ENCODE measurements at places on chromosomes 1 and 21.

GRCh38 chr1:178792394-178792793 is 67.3 kb downstream of the RALGPS2 start:
- DNase-seq: no peak

- no peak for DNase-seq
Measured at GRCh38 chr1:165344198-165344597, 12.3 kb downstream of the LMX1A start.

- no peak for DNase-seq
Measured at GRCh38 chr1:173410794-173411236, 66.3 kb upstream of the PRDX6 start.

GRCh38 chr1:32780628-32781234 is 36.4 kb downstream of the YARS1 start:
- no peak for DNase-seq

DNA sequence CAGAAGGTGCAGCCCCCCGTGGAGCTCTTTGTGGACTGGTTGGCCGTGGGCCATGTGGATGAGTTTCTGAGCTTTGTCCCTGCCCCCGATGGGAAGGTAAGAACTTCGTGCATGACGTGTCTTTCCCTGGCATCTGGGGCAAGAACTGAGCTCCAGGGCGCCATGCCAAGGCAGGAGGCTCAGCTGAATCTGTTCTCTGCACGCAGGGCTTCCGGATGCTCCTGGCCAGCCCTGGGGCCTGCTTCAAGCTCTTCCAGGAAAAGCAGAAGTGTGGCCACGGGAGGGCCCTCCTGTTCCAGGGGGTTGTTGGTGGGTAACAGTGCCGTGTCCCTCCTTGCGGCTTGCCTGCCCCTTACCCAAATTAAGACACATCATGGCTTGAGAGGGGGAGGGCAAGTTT is 27.7 kb downstream of the PADI3 start:
- no peak for DNase-seq

GRCh38 chr1:92399076-92399475 is 87.6 kb downstream of the GFI1 start:
- DNase-seq: no peak

- no peak for DNase-seq
Measured at GRCh38 chr1:244163861-244164510, 112.9 kb downstream of the ZBTB18 start.

- no peak for DNase-seq
Measured at GRCh38 chr1:42777852-42778251, 6.9 kb upstream of the TMEM269 start.

- DNase-seq: no peak
Measured at GRCh38 chr1:201004732-201005131, 18.8 kb downstream of the KIF21B start.

DNA sequence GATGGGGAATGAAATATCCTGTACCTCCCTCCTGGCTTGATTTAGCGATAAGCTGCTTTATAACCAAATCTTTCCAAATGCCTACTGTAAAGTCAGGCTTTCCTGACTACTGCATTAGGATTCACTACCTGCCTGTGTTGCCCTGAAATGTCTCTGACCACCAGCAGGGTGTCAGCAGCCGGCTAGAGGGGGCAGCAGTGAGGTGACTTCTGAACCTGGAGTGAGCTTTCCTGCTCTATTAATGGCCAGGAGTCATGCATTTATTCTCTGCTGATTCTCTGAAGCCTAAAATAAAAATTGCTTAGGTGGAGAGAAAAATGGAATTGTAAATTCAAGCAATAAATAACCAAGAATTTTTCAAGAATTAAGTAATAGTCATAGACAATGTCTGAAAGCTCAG is 2.5 kb downstream of the BACE2 start:
- DNase-seq: no peak

GRCh38 chr1:233367057-233367803 is 39.7 kb downstream of the MAP3K21 start:
- DNase-seq: no peak

- no peak for DNase-seq
Measured at GRCh38 chr1:209344156-209344555, 239.4 kb upstream of the CAMK1G start.

DNA sequence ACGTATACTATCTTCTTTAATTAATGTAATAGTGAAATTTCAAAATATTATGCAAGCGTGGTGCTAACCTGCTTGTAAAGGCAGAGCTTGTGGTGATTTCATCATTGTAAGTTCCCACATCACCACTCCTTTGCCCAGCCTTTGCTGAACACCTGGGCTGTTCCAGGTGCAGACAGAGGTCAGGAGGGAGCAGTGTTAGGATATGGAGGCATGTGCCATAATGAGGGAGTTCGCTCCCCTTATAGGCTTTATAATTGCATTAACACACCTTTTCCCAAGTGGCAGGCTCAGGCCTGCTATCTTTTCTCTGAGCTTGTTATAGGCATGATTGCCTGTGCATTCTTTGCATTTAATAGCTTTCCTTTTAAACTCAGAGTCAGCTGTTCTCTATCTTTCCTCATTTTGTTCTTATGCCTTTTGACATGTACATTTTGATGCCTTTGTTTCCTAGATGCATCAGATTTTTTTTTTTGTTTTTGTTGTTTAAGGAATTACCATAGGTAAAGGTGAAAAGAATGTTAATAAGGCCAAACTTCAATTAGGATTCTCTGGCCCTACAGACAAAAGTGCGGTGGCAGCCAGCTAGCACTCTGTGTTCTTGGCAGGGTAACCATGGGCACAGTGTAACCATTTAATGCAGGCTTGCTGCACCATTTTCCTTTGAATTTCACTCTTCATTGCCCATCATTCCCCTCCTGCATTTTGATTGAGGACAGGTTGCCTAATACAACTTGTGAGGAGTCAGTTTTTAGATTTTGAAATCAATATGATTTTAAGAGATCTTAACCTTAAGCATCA is 12.6 kb downstream of the NPL start:
- DNase-seq: peak; percentile 59

DNA sequence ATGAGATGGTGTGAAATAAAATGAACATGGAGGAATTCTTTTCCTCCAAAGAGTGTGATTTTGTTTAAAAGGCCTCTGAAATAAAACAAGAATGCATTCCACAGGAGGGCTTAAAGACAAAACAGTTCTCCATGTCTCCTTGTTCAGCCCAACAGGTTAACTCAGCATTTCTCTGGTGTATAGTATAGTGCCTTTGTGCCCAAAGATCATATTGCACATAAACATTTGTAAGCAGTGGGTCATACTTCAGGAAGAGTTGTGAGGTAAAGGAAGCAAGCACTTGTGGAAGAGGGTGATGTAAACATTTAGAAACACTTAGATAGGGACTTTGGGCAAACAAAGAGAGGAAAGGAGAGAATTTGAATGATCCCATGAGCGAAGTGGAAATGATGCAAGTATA is 433.9 kb downstream of the SIPA1L2 start:
- DNase-seq: no peak

DNA sequence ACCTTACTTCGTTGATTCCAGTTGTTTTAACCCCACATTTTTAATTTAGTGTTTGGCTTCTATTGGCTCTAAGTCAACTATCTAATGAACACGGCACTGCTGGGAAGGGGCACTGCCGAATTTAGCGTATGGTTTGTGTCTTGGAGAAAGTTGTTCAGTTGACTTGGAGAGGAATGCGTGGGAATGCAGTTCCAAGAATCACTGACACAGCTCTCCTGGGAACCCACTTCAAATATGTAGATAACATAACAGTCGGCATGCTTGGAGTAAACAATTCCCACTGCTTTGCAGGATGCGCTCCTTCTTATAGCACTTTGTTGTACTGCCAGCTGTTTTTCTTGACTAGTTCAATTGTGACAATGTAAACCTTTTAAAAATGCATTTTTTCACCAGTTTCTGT is 104.3 kb downstream of the RYR2 start:
- no peak for DNase-seq

- DNase-seq: no peak
Measured at GRCh38 chr1:90851711-90852050, 134.6 kb upstream of the BARHL2 start.

DNA sequence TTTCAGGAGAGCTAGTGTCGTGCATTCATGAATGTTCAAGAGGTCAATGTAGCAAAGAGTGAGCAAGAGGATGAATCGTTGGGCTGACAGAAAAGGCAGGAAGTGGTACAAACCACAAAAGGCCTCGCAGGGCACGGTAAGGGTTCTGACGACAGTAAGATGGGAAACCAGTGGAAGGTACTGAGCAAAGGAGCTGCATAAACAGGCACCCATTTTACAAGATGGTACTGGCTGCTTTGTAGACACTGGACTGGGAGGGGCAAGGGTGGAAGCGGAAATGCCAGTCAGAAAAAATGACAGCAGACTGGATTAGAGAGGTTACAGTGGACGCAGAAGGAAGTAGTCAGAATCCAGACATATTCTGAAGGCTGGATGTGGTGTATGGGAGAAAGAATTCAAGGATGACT is 123.5 kb downstream of the PTPN14 start:
- no peak for DNase-seq

GRCh38 chr1:21451212-21451611 is 11.3 kb downstream of the NBPF3 start:
- no peak for DNase-seq

GRCh38 chr1:220182656-220183055 is 88.7 kb downstream of the IARS2 start:
- DNase-seq: no peak

- DNase-seq: no peak
Measured at GRCh38 chr1:94081566-94082344, 39.2 kb downstream of the ABCA4 start.

Measured in nucleus accumbens (tissue), 56 donors.